ENCODE measurements at places on chromosomes 1 and 21.
A peak's percentile ranks its signal among the peaks of the same experiment; 100 is the strongest.

DNA sequence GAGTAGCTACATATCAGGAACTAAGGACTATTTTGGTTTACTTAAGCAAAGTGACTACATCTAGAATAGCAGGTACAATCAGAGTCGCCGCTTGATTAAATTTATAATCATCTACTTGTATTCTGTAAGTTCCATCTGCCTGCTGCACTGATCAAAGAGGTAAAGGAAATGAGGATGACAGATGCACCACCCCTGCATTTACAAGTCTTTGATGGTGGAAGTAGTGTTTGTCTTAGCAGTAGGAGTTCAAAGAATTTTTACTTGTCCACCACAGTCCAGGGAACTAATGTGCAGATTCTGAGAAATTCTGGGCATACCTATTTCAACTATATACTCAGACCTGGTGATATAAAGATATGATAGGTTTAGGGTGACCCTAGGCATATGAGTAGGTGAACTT, 184.1 kb upstream of the IVNS1ABP start:
- H3K4me3 ChIP-seq = no peak overlapping the region
- no peak overlapping the region for H3K27ac ChIP-seq
- no peaks in the 10 kb centered on the region for H3K36me3 ChIP-seq
- no peak for DNase-seq

DNA sequence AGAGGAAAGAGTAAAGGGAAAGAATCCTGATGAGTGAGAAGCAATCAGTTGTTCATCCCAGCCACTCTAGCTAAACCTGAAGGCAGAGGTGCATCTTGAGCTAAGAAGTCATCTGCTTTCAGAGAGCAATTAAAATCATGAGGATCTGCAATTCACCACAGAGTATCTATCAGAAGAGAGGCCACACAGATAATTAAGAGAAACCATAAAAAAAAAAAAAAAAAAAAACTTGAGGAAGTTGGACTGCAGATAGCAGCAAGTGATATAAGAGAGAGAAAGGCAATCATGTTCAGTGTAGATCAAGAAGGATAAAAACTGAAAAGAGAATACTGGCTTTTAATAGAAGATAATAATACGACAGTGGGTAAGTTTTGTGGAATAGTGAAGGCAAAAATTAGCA, 17.7 kb downstream of the FOXJ3 start:
- DNase-seq = no peak
- no peak overlapping the region for H3K4me3 ChIP-seq
- no peaks in the 10 kb centered on the region for H3K36me3 ChIP-seq
- peaks cover 23% of the 10 kb centered on the region for H3K4me1 ChIP-seq

DNA sequence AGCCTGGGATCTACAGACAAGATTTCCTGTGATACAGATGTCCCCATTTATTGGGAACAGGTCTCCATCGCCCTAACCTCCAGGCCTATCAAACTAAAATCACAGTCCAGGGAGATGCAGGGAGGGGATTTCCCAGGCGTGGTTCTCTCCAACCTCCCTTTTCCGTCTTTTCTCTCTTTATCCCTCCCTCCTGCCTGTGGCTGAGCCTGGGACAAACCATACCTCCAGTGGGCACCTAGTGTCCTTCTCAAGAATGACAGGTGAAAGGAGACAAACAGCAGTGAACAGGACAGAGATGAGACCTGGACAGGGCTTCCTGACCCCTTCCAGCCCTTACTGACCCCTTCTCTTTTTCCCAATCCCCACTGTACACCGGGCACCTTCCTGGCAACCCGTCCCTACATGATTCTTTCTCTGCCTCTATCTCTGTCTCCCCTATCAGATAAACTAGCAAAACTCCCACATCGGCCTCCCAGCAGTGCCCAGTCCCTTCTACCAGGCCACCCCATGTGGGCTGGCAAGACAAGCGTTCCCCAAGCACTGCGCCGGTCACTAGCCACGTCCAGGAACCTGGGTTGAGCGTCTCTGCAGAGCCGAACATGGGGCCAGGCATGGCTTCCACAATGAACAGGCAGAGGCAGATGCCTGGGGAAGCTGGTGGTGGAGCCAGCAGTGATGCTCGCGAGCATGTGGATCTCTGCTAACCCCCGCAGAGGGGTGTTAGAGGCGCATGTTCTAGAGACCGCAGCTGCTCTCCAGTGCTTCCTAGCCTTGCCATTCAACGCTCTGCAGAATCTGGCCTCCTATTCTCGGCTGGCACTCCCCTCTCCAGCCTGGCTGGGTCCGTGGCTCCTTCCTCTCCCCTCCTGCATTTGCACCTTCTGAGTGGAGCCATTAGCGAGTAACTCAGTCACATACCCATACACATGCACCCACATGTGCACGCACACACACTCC, 54.7 kb downstream of the ELK4 start:
- DNase-seq = no peak
- H3K27ac ChIP-seq = no peak overlapping the region
- H3K27me3 ChIP-seq = peaks cover 8% of the 10 kb centered on the region
- H3K36me3 ChIP-seq = no peaks in the 10 kb centered on the region
- no peaks in the 10 kb centered on the region for H3K4me1 ChIP-seq

- H3K27ac ChIP-seq = no peak overlapping the region
- H3K36me3 ChIP-seq = peaks cover 1% of the 10 kb centered on the region
- H3K4me1 ChIP-seq = no peaks in the 10 kb centered on the region
Measured at GRCh38 chr1:214658785-214659184, 55.8 kb downstream of the CENPF start.

- no peak overlapping the region for H3K4me3 ChIP-seq
- H3K27ac ChIP-seq = no peak overlapping the region
- H3K36me3 ChIP-seq = no peaks in the 10 kb centered on the region
- no peak for DNase-seq
Measured at GRCh38 chr1:41097105-41097504, 75.6 kb upstream of the SLFNL1 start.

DNA sequence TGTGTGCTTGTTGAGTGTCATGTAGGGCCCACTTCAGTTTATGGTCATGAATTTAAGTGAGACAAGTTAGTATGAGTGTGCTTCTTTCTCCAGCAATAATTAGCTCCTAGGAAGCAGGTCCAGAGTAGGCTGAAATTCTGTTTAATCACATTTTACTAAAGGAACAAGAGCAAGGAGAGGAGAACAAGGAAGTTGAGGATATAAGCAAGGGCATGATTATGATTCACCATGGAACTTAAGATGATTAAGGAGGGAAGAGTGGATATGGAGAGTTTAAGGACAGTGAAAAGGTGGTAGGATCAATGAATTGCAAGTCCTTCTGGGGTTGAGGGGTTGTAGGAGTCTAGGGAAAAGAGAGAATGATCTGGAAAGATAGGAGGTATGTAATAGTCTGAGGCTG, 3.1 kb upstream of the DIPK1A start:
- H3K36me3 ChIP-seq = no peaks in the 10 kb centered on the region
- H3K4me1 ChIP-seq = peaks cover 14% of the 10 kb centered on the region
- no peaks in the 10 kb centered on the region for H3K27me3 ChIP-seq

DNA sequence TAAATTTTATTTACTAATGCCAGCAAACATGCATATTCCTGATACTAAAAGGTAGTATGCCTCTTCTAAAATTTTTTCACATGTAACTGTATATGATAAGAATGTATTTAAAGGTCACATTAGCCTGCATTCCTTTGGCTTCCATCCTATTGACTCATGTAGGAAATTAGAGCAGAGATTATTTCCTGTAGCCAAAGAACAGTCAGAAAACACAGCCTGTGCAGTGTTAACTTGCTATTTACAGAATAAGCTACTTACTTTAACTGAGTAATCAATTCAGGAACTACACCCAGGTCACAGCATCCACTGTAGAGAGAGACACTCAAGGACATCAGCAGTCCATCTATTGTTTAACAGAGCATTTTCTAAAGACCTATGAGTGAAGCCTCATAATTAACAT, 154.5 kb upstream of the ADGRL4 start:
- H3K4me3 ChIP-seq = no peak overlapping the region
- no peaks in the 10 kb centered on the region for H3K36me3 ChIP-seq
- H3K27ac ChIP-seq = no peak overlapping the region
- DNase-seq = no peak

DNA sequence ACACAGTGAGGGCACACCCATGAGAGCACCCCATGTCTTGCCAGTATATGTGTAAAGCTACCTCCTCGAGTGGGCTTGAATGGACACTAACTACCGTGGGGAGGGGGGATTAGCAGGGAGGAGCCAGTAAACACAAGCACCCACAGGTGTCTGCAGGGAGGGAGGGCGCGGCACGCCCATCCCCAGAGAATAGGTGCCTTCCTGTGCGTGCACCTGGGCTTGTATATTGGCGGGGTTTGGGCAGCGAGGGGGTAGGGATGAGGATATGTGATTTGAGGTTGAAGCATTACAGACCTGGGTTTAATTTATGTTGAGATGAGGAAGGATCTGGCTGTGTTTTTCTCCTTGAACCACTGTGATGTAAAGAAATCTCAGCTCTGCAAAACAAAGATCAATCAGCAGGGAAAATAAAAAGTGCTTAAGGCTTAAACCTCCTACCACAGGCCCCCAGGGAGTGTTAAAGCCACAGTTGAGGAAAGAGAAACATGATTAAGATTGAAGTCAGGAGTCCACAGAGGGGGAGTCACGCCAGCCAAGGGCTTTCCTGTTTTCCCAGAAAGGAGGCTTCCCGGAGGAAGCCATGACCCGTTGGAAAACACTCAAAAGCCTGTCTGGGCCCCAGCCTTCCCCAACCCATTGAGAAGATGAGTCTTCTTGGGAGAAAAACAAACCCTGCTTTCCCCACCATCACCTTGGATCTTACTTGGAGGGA, 80.0 kb downstream of the CAMK2N1 start:
- H3K36me3 ChIP-seq = no peaks in the 10 kb centered on the region
- no peaks in the 10 kb centered on the region for H3K4me1 ChIP-seq
- DNase-seq = no peak
- no peak overlapping the region for H3K27ac ChIP-seq
- no peaks in the 10 kb centered on the region for H3K27me3 ChIP-seq
- no peak overlapping the region for H3K4me3 ChIP-seq

DNA sequence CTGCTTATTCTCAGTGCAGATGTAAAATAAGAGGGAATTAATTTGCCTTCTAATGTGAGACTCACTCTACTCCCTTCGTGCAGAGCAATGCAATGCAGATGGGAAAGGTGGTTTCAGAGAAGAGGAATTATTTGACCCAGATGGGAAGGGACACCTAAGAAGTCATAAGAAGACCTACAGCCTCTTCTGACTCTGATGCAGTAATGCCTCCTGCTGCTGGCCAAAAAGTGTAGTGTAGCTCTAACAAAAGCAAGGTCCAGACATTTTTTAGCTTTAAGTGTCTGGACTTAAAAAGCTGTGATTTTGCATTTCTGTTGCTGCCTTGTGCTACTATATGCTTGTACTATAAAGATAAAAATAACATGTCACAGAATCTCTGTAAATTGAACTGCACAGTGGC, 501.4 kb downstream of the TTLL7 start:
- no peaks in the 10 kb centered on the region for H3K4me1 ChIP-seq
- DNase-seq = no peak
- no peak overlapping the region for H3K4me3 ChIP-seq
- no peaks in the 10 kb centered on the region for H3K36me3 ChIP-seq

DNA sequence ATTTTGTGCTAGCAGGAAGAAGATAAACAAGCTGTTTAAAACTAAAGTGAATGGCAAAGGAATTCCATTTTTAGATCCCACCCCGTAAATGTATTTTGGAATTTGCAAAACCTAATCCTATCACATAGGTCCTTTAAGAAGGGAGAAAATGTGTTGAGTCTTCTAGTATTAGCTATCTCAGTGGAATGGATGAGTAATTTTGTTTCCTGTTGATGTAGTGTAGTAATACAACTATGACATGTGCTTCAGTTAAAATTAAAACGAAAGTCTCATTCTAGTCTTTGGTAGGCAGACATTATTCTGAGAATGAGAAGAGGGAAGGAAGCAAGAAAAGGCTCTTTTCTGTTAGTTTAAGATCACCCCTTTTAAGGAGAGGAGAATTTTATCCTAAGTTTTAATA, 265.9 kb upstream of the C1orf105 start:
- DNase-seq = no peak
- H3K27ac ChIP-seq = no peak overlapping the region
- no peak overlapping the region for H3K4me3 ChIP-seq
- no peaks in the 10 kb centered on the region for H3K27me3 ChIP-seq

GRCh38 chr21:40272037-40272436, 404.8 kb downstream of the PCP4 start:
- no peak for DNase-seq
- H3K36me3 ChIP-seq = no peaks in the 10 kb centered on the region
- H3K27ac ChIP-seq = no peak overlapping the region
- H3K4me1 ChIP-seq = no peaks in the 10 kb centered on the region
- H3K4me3 ChIP-seq = no peak overlapping the region

DNA sequence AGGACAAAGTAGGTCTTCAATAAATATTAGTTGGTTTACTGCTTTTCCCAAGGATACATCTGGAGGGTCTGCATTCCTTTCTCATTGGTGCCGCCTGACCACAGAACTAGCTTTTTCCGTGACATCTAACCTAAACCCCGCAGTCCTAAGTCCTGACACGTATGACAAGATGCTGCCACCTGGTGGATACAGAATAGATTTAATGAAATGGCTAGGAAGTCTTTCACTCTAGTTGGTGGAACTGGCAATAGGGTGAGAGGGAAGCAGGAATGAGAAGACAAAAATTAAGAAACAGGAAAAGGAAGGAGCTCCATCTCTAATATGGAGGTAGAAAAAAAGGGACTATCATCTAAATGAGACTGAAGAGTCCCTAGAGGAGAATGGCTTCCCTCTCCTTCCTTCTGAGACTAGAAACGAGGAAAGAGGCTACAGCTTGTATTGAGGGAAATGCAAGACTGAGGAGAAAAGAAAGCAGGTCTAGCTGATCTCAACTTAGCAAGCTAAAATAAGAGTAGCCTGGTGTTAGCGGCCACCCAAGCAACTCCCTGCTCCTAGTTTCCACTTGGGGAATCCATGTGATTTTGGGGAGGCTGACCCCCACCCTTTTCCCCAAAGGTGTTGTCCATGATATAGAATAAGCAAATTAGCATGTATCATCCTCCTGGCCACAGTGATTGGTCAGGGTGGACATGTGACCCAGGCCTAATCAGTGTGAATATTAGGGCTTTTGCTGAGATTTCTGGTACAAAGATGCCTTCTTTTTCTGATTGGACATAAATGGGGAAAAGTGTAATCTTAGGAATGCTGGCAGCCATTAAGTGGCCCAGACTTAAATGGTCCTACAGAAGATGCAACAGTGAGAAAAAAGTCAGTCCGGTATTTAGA, 5.9 kb downstream of the RFX5 start:
- H3K4me3 ChIP-seq = no peak overlapping the region
- DNase-seq = peak; percentile 74
- no peaks in the 10 kb centered on the region for H3K4me1 ChIP-seq

DNA sequence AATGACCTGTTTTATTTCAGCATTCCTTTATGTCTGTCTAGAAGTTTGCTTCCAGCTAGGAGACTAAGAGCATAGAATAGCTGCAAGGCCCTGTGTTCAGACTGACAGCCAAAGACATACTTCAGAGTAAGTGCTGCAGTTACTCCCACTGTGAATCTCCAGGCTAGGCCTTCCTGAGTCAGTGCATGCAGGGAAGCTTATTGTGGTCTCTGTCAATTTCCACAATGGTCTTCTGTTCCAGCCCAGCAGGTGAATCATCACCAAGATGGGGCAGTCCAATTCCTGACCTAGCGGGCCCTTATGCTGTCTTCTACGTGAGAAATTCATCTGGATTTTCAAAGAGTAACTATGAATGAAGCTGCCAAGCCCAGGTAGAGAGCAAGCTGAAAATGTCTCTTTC, 146.3 kb upstream of the C8B start:
- no peak overlapping the region for H3K27ac ChIP-seq
- no peak for DNase-seq
- no peak overlapping the region for H3K4me3 ChIP-seq
